ENCODE measurements at places on chromosomes 13 and 19. TPM values are rescaled to one million over a fixed set of nuclear protein-coding genes. Genes with fewer than 3 reads are reported as not detected.

The APLP1 gene
- total RNA-seq, result 1.7 TPM

GRCh38 chr13:40478775-40479174, 187.7 kb downstream of the FOXO1 start:
- DNase-seq, result no peak
- H3K4me1 ChIP-seq, result peaks cover 18% of the 10 kb centered on the region

GRCh38 chr13:99995104-99995588, 13.6 kb downstream of the ZIC2 start:
- no peak overlapping the region for H3K4me3 ChIP-seq
- H3K36me3 ChIP-seq, result no peaks in the 10 kb centered on the region
- peaks cover 4% of the 10 kb centered on the region for H3K27me3 ChIP-seq
- no peak overlapping the region for H3K27ac ChIP-seq

The CEACAM16 gene
- total RNA-seq, result not detected

GRCh38 chr13:23748109-23748990, 140.8 kb downstream of the MIPEP start:
- H3K4me3 ChIP-seq, result no peak overlapping the region
- H3K27ac ChIP-seq, result no peak overlapping the region
- H3K4me1 ChIP-seq, result peaks cover 2% of the 10 kb centered on the region
- H3K36me3 ChIP-seq, result no peaks in the 10 kb centered on the region

DNA sequence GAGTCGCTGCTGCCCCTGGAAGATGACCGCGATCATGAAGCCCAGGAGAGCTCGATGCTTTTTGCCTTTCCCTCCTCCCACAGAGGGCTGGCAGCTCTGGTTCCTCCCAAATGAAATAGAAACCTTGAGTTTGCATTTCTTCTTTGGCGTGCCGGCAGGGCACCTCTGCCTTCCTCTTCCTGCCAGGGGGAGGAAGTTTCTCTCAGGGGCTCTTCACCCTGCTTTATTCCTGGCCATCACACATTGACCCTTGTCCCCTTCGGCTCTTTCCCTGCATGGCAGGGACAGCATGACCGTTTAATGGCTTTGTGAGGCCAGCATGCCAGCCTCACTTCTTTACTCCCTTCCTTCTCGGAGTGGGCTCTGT, 47.9 kb downstream of the ACTN4 start:
- DNase-seq, result no peak
- no peaks in the 10 kb centered on the region for H3K36me3 ChIP-seq

The MTUS2 gene
- total RNA-seq, result 0.54 TPM

GRCh38 chr13:78997902-78998629, 339.1 kb upstream of the OBI1 start:
- H3K27ac ChIP-seq, result no peak overlapping the region
- no peak for DNase-seq
- no peaks in the 10 kb centered on the region for H3K27me3 ChIP-seq
- no peak overlapping the region for H3K4me3 ChIP-seq
- no peaks in the 10 kb centered on the region for H3K36me3 ChIP-seq

DNA sequence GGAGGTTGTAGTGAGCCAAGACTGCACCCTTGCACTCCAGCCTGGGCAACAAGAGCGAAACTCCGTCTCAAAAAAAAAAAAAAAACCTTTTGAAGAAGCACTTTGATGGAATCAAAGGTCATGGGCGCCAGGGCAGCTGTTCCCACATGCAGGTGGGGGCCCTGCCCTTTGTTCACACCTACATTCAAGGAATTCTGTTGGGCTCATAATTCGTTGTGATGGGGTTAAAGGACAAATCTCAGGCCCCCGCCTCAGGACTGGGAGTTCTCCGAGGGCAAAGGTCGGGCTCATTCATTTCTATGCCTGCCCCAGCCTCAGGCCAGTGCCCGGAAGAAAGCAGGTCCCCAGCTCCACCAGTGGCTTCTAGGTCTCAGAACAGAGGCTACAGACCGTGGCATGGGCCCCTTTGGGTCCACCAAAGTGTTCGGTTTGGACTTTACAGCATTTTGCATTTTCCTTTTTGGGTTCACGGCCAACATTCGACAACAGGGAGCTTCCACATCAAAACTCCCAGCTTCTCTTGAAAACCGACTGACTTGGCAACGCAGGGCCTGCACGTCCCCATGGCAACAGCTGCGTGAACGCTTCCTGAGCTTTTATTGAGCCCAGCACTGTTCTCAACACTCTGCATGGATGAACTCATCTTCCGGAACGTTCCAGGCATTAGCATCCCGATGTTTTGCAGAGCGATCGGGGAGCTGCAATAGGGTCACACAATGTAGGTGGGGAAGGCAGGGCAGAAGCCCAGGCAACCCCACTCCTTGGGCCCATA, 10.1 kb upstream of the GTF2F1 start:
- no peaks in the 10 kb centered on the region for H3K27me3 ChIP-seq
- no peak overlapping the region for H3K27ac ChIP-seq

- H3K27me3 ChIP-seq, result no peaks in the 10 kb centered on the region
- H3K4me1 ChIP-seq, result peaks cover 15% of the 10 kb centered on the region
- H3K4me3 ChIP-seq, result no peak overlapping the region
- no peaks in the 10 kb centered on the region for H3K36me3 ChIP-seq
- no peak for DNase-seq
Measured at GRCh38 chr13:93244141-93244917, 17.7 kb downstream of the GPC6 start.

DNA sequence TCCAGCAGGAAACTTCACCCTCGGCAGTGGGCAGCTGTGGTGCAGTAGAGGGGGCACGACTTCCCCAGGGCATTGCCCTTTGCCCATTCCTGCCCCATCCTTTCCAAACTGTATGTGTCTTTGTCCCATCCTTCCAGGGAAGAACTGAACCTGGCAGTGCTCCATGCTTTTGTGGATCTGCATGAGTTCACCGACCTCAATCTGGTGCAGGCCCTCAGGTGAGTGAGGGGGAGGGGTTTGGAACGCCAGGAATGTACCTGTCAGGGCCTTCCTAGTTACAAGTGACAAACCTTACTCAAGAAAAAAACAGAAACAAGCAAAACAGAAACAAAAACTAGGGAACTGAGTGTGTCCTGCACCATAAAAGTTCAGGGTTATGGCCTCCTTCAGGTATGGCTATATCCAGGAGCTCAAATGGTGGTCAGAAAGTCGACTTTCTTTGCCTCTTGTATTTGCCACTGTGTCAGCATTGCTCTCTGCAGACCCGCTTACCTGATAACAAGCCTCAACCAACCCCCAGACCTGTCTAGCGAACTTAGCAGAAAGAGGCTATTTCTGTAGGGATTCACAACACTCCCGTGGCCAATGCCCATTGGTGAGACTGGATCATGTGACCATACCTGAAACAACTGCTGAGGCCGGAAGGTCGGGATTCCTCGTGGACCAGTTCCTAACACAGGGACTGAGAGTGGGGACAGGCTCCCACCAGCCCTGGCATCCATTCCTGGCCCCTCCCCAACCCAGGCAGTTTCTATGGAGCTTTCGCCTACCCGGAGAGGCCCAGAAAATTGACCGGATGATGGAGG, 4.2 kb downstream of the CYTH2 start:
- no peaks in the 10 kb centered on the region for H3K27me3 ChIP-seq
- peaks cover 6% of the 10 kb centered on the region for H3K4me1 ChIP-seq
- no peak overlapping the region for H3K4me3 ChIP-seq
- peaks cover 59% of the 10 kb centered on the region for H3K36me3 ChIP-seq
